Pancreas (tissue), 10 donors: ENCODE measurements at places on chromosomes 4 and X. TPM values are rescaled to one million over a fixed set of nuclear protein-coding genes. Genes with fewer than 3 reads are reported as not detected.
A peak's percentile ranks its signal among the peaks of the same experiment; 100 is the strongest.

DNA sequence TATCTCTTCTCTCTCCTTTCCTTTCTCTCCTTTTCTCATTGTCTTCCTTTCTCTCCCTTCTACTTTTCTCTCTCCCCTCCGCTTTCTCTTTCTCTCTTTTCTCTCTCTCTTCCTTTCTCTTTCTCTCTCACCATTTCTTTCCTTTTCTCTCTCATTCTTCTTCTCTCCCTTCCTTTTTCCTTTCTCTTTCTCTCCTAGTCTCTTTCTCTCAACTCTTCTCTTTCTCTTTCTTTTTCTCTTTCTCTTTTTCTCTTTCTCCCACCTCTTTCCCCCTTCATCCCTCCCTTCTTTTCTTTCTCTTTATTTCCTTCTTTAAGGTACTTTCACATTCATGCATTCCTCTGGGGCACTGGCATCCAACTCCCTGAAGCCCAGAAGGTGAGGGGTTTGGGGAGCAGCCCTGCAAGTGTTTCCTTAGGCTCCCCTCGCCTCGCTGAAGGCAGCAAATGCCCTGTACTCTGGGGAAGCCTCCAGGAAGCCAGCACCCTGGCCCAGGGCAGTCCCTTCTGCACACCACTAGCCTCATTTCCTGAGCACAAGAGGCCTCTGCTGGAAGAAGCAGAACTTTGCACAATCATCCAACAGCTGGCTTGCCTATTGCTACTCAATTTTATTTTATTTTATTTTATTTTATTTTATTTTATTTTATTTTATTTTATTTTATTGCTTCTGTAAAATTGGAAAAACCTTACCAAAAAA lies 124.2 kb downstream of the NFKB1 start:
- DNase-seq: no peak
- H3K27ac ChIP-seq: no peak overlapping the region
- H3K27me3 ChIP-seq: no peaks in the 10 kb centered on the region

GRCh38 chrX:151954730-151955129 lies 19.7 kb downstream of the GABRE start:
- H3K36me3 ChIP-seq: no peaks in the 10 kb centered on the region
- no peak for DNase-seq

DNA sequence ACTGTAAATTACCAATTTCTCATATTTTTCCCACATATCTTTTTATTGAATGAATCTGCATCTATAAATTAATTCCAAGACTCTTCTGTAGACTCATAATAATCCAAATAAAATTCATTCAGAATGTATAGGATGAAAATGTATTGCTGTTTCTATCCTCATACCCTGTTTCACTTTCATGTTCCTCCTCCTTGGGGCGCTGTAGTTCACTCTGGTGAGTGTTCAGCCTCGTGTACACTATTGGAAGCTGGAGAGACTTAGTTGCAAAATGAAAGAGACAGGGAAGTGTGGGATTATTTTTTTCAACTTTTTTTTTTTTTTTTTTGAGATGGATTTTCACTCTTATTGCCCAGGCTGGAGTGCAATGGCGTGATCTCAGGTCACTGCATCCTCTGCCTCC lies 296.1 kb downstream of the TLL1 start:
- H3K27ac ChIP-seq: no peak overlapping the region
- H3K4me1 ChIP-seq: no peaks in the 10 kb centered on the region
- DNase-seq: no peak
- no peak overlapping the region for H3K4me3 ChIP-seq
- no peaks in the 10 kb centered on the region for H3K36me3 ChIP-seq
- H3K27me3 ChIP-seq: no peaks in the 10 kb centered on the region

DNA sequence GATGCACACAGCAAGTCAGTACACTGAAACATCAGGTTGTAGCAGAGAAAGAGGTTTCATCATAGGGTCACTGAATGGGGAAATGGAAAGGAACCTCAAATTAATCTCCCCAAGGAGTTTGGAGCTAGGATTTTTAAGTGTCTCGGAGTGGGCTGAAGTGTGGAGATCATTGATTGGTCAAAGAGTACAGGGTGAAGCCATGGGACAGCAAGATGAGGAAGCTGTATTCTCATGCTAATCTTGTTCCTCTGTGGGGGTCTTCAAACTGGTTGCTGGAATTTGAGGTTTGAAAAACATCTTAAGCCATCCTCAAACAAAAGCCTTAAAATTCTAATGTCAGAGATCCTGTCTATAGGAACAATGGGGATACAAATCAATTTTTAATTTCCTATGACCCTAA lies 78.8 kb upstream of the TEX13A start:
- DNase-seq: no peak
- no peak overlapping the region for H3K27ac ChIP-seq
- peaks cover 4% of the 10 kb centered on the region for H3K27me3 ChIP-seq

GRCh38 chr4:24471486-24472160 lies 112.7 kb downstream of the DHX15 start:
- H3K4me3 ChIP-seq: peak overlapping the region; percentile 57
- no peaks in the 10 kb centered on the region for H3K27me3 ChIP-seq
- H3K4me1 ChIP-seq: peaks cover 6% of the 10 kb centered on the region
- DNase-seq: peak; percentile 80

Gene UGT2B15
- total RNA-seq: 55.5 TPM

Gene MPC1L
- total RNA-seq: not detected
